ENCODE measurements at places on chromosomes 4 and X. TPM values are rescaled to one million over a fixed set of nuclear protein-coding genes. Genes with fewer than 3 reads are reported as not detected.

The VEGFC gene
- 15.0 TPM for total RNA-seq

The FAM53A gene
- total RNA-seq: 1.00 TPM

The SSX3 gene
- not detected for total RNA-seq

The HSFX4 gene
- 0.30 TPM for total RNA-seq

The OTUD6A gene
- total RNA-seq: not detected

The GPM6B gene
- 2.0 TPM for total RNA-seq

The SPANXD gene
- not detected for total RNA-seq

The CLDN22 gene
- total RNA-seq: not detected

The CXCL10 gene
- 2.3 TPM for total RNA-seq

The DDX3X gene
- total RNA-seq: 214 TPM
